ENCODE measurements at places on chromosomes 2 and 18.
A peak's percentile ranks its signal among the peaks of the same experiment; 100 is the strongest.

- no peak for DNase-seq
These were observed 48.4 kb downstream of the PLEKHB2 start for GRCh38 chr2:131153529-131153928.

GRCh38 chr18:52391810-52392559 is 52.0 kb downstream of the DCC start:
- DNase-seq = no peak

DNA sequence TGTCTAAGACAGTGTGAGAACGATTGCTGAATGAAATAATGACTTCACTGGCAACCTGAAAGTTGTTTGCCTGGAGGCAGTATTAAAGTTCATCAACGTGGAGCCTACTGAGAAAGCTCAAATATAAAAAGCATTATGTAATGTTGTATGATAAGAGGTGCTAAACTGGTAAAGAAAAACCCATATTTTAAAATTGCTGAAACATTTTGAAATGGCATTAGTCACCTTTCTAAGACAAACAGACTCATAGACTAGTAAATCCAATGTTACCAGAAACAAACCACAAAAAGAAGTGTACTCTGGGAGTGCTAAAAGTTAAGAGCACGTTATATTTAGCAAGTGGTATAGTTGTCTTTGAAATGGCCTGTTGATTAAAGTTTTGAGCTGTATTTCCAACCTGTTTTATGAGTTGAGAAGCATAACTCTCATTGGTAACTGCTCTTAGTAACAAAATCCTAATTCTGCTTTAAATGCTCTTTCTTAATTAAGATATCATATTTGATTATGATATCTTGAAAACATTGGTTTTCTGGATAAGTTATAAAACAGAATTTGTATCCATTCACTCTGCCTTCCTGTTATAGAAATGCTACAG is 62.7 kb downstream of the CYP1B1 start:
- no peak for DNase-seq

DNA sequence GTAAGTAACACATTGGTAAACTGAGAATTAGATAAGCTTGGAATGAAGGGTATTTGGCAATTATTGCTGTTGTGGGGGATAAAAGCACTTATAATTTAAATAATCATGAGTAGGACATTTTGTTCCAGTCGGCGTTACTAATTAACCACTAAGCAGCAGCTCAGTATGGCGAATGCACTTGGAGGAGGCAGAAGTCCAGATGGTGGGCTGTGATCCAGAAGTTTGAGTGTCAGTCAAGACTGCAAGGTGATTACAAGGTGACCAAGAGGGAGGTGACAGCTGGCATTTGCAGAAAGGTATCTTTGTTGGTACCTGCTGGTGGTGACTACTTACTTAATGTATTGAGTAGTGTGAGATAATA is 643.6 kb upstream of the FAM98A start:
- no peak for DNase-seq

GRCh38 chr2:192140236-192140839 is 54.4 kb downstream of the TMEFF2 start:
- DNase-seq = no peak

DNA sequence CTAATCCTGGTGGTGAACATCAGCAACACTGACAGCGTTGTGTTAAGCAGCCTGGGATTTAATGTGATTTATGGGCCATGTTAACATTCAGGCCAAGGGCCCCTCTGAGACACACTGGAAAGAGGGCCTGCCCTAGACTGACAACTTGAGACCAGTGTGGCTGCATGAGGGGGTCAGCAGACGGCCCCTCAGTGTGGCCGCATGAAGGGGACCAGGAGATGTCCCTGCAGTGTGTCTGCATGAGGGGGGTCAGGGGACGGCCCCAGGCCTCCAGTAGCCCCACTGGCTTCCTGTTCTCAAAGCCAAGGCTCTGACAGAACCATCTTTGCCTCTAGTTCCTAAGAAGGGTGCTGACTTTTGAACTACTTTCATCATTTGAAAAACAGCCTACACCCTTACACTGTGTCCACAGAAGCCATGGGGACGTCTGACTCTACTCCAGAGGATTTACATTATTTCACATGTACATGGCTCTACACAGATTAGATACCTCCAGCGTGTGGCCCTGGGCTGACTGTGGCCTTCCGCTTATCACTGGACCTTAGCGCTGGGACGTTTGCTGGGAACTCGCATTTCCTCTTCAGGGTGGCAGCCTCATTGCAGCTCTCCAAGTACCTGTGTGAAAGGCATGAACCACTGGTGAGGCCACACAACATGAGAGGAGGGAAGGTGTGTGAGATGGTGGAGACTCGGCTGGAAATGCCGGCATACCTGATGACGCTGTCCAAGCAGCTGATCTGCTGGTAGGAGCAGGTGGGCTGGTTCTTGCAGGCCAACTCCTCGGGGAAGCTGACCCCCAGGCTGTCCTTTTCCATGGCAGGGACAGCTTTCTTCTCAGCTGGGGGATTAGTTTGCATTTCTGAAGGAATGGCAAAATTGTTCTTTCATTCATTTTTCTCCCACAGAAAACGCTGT is 18.2 kb upstream of the HES6 start:
- DNase-seq = no peak

DNA sequence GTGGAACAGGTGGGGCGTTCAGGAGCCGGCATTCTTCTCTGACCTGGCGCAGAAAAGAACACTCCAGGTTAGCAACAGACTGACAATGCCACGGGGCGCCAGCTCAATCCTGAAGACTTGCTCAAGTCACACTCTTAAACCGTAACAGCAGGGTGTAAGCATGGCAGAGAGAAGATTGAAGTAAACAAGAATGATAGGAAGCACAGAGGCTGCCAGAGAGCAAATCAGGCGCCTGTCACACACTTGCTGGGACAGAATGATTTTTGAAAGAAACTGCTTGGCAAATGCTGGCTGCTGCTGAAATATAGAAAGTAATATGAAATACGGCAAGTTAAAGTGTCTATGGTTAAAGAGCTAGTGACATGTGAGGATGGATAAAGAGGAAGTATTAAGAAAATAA is 80.5 kb downstream of the MEP1B start:
- no peak for DNase-seq

DNA sequence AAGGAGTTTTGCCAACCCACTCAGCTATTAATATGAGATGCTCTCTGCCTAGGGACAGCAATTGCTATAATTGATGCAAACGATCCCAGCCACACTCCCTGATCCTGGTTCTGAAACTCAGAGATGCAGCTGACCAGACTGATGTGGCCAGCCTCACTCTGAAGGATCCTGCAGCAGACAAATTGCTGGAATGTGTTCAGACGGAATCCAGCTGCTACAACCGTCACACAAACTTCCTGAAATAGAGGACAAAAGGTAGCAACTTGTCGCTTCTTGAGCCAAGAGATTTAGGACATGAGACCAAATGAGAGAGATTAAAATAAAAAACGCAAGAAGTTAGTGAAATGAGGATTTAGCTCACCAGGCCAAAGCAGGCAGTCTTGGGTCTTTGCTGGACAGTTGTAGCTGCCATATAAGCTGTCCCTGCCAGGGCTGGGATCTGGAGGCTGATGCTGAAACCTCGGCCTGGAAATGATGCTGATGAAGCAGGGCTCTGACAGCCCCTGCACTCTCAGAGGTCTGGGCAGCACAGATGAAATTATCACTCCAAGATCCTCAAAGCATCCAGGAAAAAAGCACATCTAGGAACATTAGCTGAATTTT is 8.3 kb upstream of the YWHAQ start:
- DNase-seq = no peak

DNA sequence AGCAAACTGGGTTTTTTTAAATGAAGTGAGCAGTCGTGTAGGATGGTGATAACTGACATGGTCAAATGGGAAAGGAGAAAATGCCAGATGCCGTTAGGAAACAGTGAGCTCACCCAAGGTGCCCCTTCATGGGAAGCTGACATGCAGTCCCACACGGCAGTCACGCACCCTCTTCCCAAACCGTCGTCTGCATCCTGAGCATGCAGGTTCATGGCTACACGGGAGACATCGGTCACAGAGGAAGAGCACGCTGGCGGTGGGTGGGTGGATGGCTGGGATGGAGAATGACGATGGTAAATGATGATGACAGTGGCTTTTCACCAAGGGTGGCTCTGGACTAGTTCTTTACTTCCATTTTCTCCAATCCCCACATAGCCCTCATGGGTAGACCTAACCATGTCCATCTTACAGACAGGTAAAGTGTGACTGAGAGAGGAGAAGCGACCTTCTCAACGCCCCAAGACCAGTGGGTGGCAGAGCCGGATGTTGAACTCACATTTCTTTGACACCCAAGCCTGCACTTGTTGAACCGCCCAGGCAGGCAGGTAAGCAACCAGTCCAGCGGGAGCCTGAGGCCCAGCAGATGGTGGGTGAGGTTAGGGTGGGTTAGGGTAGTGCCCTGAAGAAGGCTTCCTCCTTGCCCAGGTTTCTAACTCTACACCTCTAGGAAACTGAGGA is 44.5 kb downstream of the TNS1 start:
- no peak for DNase-seq

DNA sequence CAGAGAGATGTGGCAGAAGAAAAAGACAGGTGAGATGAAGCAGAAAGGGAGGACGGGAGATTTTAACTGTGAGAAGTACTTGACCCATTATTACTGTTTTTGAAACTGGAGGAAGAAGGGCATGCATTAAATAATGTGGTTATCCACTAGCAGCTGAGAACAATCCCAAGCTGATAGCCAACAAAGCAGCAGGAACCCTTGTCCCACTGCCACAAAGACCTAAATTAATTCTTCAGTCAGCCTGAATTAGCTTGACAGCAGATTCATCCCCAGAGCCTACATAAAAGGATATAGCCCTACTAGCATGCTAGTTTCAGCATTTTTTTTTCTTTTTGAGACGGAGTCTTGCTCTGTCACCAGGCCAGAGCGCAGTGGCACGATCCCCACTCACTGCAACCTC is 19.5 kb upstream of the REG3A start:
- DNase-seq = no peak

DNA sequence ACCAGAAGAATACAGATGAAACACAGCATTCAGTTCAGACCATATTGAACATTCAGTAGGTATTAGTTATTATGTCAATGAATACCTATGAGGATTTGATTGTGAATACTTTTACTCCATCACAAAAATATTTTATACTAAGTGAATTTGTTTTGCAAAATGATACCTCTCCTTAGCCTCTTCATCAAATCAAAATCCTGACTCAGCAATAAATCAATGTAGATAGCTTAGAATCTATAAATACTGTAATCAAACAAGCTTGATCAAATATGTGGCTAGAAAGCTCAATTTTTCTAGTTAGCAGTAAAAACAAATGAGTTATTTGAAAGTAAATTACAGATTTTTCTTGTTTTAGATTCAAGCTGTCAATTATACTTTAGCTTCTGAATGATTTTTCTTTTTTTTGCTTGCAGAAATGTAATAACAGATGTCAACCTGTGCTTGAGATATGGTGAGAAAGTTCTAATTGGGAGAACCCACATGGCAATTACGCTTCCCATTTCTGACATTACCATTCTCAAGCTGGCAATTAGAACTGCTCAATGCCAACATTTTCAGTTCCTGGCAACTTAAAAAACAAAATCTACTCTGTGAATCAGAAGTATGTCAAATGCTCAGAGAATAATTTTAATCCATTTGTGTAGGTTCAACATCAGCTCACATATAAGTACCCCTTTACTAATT is 109.6 kb downstream of the PRELID3A start:
- no peak for DNase-seq

DNA sequence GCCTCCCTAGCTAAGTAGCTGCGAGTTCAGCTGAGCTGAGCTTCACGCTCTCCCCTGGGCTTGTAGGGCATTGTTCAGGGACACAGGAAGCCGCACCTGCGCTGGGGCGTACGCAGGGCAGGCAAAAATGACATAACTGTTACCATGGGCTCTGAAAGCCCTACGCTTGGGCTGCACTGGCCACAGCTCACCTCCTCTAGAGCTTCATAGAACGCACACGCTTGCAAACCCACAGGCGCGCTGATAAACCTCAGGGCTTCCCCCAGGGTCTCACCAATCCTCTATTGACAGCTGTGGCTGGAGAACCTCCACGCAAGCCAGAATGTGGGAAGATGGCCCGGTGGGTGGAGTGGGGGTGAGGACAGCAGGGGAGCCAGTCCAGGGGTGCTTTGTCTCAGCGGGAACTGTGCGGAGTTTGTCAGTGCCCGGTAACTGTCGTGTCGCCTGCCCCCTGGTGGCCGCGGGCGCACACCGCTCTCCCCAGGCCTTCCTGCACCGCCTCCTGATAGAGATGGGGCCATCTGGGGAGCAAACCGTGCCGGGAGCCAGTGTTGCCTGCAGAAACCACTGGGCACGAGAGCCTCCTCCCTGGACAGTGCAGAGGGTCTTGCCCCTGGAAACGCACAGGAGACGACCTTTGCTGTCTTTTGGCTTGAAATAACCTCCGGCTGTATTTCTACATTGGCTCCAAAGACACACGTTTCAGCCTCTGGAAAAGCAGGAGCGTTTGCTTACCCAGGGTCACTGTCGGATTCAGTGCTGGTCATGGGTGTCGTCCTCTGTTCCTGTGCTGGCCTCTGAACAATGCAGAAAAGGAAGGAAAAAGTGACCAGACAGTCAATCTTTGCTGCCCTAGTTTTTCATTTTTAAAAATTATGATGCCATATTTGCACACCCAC is 17.0 kb upstream of the CIDEA start:
- DNase-seq = peak; percentile 56

GRCh38 chr2:17958466-17959092 is 80.1 kb downstream of the KCNS3 start:
- no peak for DNase-seq

GRCh38 chr2:160309585-160309984 is 109.5 kb upstream of the ITGB6 start:
- DNase-seq = no peak

- DNase-seq = no peak
These were observed 78.2 kb downstream of the TCF4 start for GRCh38 chr18:55509631-55510324.

- DNase-seq = no peak
These were observed 284.3 kb downstream of the CYP26B1 start for GRCh38 chr2:71863396-71863795.

- DNase-seq = no peak
These were observed 90.9 kb upstream of the KLF7 start for GRCh38 chr2:207256476-207257207.

- DNase-seq = no peak
These were observed 481.3 kb upstream of the CHAC2 start for GRCh38 chr2:53286345-53286744.

DNA sequence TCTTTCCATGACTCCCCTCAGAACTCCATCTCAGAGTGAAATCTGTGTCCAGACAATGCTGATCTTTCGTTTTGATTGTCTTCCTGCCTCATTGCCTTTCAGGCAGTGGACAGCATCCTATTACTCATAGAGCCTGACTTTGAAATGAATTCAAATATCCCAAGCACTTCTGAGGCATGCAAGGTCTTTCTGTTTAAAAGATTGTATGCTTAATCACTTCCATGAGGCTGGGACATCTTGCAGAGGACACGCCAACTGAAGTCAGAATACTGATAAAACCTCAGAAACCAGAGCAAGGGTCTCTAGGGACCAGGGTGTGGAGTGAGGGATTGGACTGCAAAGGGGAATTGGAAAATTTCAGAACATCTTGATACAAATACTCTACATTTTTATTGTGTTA is 836.5 kb upstream of the ID2 start:
- DNase-seq = no peak

GRCh38 chr18:54957996-54958395 is 1.3 kb downstream of the CCDC68 start:
- DNase-seq = no peak

Measured in stimulated activated CD8-positive, alpha-beta memory T cell treated with anti-CD3 and anti-CD28 coated beads, Interleukin-15, amount 100 ng/mL, for 48 hours (primary cell).